Naive B cell (primary cell): ENCODE measurements at places on chromosomes 5 and 9.

DNA sequence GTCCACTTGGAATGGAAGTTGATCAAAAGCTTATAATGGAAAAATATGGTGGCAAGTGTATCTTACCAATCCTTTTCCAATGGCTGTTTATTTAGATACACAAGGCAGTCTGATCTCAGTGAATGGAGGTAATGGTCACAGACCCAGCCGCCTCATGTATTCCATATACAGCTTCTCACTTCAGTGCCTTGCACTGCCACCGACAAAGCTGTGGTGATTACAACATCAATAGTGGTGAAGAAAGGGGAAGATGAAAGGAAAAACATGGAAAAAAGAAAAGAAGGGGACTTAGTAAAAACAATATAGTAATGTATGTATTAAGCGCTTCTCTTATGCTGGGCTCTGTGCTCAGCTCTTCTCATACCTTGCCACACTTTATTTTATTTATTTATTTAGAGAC lies 297.3 kb upstream of the RASA1 start:
- DNase-seq, result no peak

GRCh38 chr5:145010834-145011233 lies 824.3 kb downstream of the PRELID2 start:
- no peak for DNase-seq

DNA sequence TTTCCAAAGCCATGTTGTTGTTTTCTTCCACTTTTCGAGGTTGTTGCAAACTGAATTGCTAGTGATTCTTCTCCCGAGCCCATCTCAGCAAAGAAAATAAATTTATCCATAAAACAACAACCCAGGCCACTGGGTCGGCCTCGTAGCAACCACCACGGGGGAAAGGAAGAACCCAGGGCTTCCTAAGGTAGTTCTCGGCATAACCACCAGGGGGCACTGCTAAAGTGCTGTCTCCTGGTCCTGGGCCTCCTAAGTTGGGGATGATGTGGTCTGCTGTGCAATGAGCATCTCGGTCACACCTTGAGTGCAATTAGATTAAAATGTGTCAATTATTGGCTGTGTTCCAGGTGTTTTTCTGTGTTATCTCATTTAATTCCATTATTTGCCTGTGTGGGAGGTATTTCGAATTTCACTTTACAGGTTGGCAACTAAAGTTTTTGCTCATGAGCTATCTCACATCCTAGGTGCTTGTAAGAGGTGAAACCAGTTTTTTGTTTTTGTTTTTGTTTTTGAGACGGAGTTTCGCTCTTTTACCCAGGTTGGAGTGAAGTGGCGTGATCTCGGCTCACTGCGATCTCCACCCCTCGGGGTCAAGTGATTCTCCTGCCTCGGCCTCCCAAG lies 102.8 kb upstream of the DAP start:
- peak; percentile 10 for DNase-seq

DNA sequence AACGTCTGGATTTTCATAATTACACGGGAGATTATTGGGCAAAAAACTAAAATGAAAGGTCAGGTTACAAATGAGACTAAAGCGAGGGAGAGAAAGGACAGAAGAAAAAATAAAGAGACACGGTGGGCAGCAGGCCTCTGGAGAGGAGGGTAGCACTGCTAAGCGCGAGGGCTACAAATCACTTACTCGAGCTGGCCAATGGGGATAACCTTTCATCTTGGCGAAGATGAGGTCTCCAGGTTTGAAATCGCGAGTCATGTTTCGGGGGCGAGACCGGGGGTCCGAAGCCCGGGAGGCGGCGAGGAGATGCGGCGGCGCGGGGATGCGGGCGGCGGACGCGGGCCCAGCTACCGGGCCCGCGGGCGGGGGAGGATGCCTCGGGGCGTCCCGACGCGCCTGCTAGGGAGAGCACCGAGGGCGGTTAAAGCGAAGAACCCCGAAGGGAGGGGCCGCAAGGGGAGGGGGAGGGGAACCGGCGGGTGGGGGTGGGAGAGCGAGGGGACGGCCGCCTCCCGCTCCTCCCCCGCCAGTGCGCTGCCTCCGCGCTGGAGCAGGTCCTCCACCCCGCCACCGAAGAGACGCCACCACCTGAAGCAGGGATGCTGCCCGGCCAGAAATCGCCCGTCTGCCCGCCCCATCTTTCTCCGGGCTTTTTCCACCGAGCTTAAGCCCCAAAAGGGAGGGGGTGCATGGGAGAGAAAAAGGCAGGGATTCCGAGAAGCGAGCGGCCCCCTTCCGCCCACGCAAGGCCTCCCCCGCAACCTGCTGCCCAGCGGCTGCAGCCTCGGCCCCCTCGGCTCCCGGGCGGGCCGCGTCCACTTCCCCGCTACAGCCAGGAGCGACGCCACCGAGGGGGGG lies 610 bp downstream of the PSIP1 start:
- DNase-seq, result no peak

DNA sequence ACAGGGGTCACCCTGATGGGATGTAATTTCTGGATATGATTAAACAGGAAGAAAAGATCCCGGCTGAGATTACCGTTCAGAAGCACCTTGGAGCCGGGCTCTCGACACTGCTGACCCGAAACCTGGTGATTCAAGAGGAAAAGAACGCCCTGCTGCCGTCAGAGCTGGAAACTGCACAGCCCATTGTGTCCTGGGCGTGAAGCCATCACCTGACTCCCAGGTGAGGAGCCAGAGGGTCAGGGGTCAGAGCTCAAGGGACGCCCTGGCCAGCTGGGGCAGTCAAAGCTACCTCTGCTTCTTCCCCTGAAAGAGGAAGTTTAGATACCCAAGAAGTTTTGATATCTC lies 17.8 kb upstream of the SLC12A7 start:
- DNase-seq, result no peak

- DNase-seq, result no peak
These were observed 14.0 kb upstream of the ACSL6 start for GRCh38 chr5:132025403-132025971.

GRCh38 chr9:109164042-109164441 lies 3.0 kb downstream of the FRRS1L start:
- DNase-seq, result peak; percentile 6

GRCh38 chr9:70835323-70835722 lies 286.1 kb downstream of the TRPM3 start:
- no peak for DNase-seq

DNA sequence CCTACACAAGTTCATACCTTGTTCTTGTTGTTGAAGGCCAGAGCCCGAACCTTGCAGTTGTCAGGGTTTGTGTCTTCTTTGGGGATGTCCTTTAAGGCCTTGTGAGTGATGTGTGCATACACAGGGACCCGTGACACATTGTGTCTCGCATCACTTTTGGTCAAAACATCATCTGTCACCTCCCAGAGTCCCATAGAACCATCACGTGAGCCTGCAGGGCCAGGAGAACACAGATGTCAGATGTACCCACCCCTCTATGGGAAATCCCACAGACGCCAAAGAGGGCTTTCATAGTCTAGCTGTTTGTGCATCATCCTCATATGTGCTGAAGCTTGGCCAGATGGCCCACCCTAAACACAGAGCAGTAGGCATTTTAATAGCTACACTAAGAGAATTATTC lies 28.2 kb downstream of the DCAF12 start:
- peak; percentile 28 for DNase-seq

DNA sequence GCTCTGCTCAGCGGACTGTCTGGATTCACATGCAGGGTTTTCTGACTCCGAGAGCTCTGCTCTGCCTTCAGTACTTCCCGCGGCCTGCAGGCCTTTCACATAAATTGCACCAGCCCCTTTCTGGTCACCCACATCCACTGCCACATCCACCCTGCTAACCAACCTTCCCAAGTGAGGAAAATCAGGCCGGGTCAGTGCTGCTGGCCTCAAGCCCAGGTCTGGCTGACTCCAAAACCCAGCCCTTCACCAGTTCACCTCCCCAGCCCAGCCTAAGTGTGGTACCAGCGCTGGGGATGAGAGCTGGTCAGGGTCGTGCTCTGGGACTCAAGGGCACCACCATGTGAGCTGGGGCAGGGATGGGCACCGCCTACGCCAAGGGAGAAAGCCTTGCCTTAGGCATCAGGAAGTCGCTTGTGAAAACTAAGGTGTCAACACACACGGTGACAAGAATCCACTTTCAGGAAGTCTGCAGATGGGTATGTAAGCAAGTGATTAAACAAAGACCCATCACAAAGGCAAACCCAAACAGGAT lies 12.3 kb downstream of the LMAN2 start:
- no peak for DNase-seq

- no peak for DNase-seq
These were observed 108.1 kb upstream of the MVB12B start for GRCh38 chr9:126218359-126219125.

DNA sequence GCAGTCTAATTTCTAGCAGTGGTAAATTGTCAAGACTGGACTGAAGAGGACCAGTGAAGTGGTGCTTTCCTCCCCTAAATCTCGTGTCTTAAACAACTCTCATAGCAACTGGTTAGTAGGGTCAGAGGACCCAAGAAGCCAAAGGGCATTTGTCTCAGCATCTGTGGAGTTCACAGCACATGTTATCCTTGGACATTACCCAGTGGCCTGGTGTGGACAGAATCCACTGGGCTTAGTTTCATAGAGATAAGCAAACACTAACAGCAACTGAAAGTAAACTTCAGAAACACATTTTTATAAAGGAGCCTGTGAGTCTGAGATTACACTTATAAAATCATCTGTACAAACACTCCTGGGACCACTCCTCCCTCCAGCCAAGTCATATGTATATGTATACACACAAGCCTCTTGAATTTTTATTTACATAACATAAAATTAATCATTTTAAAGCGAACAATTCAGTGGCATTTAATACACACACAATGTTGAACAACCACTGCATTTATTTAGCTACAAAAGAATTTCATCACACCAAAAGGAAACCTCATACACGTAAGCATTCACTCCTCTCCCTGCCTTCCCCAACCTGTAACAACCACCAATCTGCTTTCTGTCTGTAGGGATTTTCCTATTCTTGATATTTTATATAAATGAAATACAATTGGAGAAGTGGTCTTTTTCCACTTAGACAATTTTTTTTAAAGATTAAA lies 457.8 kb downstream of the RASEF start:
- DNase-seq, result no peak

GRCh38 chr9:134460206-134460605 lies 134.0 kb downstream of the RXRA start:
- DNase-seq, result no peak

- DNase-seq, result no peak
These were observed 6.4 kb downstream of the CEMIP2 start for GRCh38 chr9:71761938-71762353.

DNA sequence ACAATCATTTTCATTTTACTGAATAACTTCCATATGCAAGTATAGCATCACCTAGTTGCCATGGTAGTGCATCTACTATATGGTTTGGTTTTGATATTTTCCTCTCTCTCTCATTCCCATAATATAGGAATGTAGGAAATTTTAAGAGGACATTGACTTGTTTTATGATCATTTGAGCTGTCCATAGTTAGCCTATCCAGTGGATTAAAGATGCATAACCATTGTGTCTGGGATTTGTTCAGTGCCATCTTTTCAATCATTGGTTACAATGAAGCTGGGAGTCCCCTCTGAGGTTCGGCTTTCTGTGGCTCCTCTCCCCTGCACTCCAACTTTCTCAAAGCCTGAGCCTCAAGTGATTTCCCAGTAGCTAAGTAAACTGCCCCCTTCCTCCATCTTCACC lies 458.5 kb downstream of the RAB3C start:
- no peak for DNase-seq

DNA sequence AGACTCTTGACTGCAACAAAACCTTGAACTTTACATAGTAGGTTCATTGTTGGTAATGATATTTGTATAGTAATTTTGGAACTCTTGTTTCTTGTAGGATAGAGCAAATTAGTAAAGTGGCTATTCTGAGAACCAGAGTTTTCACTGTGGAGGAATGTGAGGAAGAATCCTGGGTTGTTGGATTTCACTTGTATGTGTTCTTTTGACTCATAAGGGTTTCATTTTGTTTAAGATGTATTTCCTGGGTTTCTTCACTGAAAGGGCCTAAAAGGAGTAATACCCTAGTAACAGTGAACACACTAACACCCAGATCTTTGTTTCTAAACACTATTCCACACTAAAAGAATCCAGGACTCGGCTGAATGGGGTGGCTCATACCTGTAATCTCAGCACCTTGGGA lies 20.1 kb downstream of the TTC1 start:
- no peak for DNase-seq

DNA sequence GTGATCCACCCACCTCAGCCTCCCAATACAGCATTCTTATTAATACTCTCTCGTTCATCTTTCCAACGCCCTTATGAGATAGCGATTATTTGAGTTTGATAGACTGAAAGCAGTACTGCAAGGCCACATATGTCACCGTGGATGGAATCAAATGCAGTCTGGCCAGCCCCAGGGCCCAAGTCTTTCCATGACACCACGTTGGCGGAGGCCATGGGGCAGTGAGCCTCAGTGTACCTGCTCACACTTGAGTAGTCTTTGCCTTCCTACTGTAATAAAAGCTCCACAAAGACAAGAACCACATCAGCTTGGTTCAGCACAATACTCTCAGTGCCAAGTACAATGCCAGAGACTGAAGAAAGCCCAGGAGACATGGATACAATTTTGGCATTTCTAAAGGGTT lies 88.5 kb downstream of the TTLL11 start:
- DNase-seq, result no peak

- no peak for DNase-seq
These were observed 26.3 kb upstream of the CDKN2AIPNL start for GRCh38 chr5:134437847-134438581.

- DNase-seq, result no peak
These were observed 4.4 kb upstream of the TMEM268 start for GRCh38 chr9:114606597-114607207.

GRCh38 chr9:571066-571465 lies 270.4 kb upstream of the DMRT1 start:
- no peak for DNase-seq

DNA sequence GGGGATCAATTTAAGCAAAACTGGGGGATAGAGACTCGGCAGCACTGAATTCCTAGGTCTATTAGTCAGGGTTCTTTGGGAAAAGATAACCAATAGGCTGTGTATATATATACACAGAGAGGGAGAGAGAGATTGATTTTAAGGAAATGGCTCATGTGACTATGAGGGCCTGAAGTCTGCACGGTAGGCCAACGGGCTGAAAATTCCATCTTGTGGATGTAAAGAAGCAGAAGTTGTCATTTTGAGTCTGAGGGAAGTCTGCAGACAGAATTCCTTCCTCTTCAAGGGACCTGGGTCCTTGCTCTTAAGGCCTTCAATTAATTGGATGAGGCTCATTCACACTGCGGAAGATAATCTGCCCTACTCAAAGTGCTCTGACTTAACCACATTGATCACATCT lies 60.1 kb upstream of the ZNF622 start:
- no peak for DNase-seq

GRCh38 chr5:143308731-143309130 lies 94.8 kb downstream of the NR3C1 start:
- DNase-seq, result no peak

GRCh38 chr5:135535420-135535819 lies 344 bp downstream of the NEUROG1 start:
- DNase-seq, result no peak

GRCh38 chr5:167261309-167262100 lies 1029.9 kb upstream of the WWC1 start:
- no peak for DNase-seq

GRCh38 chr9:14314929-14315874 lies 1.3 kb upstream of the NFIB start:
- DNase-seq, result no peak
